ENCODE measurements at places on chromosomes 5 and 9.

- DNase-seq: no peak
Observed at GRCh38 chr9:131319486-131319885, 30.0 kb downstream of the PLPP7 start.

- no peak for DNase-seq
Observed at GRCh38 chr5:164958688-164959087, 1453.3 kb downstream of the MAT2B start.

DNA sequence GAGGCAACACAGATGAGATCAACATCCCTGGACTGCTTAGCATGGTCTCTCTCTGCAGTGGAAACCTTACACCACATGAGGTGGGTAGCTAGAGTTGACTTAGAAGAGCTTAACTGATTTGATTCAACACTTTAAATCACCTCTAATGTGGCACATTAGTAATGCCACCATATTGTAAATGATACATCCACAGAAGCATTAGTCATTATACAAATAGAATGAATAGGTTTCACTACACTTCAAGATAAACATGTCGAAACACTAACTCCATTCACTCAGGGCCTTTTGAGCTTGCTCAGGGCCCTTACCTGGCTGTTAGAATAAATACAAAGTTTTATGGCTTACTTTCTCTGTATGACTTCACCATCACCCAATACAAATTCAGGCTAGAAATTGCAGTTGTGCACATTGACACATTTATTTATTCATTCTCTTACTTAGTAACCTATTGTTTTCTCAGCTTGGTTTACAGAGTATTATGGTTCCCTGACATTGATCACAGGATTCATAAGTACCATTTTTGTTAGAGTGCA, 9.3 kb upstream of the SMAD5 start:
- DNase-seq: no peak

GRCh38 chr9:116951588-116952435, 264.7 kb downstream of the TRIM32 start:
- no peak for DNase-seq

DNA sequence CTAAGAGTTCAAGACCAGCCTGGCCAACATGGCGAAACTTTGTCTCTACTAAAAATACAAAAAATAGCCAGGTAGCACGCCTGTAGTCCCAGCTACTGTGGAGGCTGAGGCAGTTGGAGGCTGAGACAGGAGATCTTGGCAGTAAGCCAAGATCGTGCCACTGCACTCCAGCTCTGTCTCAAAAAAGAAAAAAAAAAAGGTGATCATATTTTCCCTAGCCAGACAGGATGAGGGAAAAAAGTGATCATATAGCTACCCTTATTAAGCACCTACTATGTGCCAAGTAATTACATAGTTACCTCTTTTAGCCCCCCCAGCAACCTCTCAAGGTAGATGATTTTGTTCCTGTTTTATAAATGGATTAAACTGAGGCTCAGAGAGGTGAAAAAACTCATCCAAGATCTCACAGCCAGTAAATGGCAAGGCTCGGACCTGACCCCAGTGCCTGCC, 18.1 kb upstream of the RPL26L1 start:
- DNase-seq: no peak

DNA sequence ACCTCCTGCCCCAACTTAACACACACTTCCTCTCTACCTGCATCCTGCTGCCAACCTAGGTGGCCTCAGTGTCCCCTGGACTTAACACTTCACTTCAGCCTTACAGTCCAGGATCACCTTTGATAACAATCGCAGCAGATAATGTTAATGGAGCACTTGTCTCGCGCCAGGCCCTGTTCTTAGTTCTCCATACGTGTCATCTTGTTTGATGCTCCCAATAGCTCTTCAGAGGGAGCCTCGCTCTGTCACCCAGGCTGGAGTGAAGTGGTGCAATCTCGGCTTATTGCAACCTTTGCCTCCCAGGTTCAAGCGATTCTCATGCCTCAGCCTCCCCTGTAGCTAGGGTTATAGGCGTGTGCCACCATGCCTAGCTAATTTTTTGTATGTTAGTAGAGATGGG, 62.7 kb upstream of the SHB start:
- no peak for DNase-seq

DNA sequence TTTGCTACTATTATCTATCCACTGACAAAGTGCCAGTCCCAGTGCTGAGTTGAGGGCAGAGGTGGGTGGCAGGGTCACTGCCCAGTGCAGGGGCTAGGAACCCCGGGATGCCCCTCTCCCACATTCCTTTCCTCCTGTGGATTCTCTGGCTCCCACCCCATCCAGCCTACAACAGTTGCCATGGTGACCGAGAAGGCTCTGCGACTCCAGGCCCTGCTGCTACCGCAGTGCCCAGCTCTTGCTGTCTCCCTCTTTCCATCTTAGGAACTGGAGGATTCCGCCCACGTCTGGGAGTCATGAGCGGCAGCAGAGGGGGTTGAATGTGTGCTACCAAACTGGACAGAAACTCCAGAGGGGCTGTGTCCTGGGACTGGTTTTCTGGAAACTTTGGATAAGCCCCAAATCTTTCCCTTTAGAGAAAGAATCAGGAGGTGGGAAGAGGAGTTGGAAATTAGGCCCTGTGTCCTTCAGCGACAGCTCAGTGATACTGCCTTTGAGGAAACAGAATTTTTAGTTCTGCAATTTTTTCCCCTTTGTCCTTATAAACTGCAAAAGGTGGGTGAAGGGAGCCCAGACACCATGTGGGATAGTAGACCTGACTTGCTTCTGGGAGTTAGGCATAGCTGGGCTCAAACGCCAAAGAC, 20.7 kb upstream of the C5orf47 start:
- DNase-seq: no peak

DNA sequence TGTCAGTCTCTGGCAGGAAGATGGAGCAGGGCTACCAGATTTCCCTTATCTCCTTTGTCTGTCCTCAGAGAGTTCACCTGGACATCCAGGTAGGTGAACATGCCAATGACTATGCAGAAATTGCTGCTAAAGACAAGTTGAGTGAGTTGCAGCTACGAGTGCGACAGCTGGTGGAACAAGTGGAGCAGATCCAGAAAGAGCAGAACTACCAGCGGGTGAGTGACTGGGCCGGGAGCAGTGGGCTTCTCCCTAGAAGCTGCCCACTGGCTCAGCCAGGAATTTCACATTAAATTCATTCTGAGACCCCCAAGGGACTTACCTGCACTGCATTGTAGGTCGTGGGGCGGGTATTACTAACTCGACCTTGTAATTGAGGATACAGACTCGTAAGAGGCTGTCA, 2.1 kb downstream of the TMED9 start:
- no peak for DNase-seq

- no peak for DNase-seq
Observed at GRCh38 chr9:78714576-78714975, 417.7 kb downstream of the PSAT1 start.

- DNase-seq: no peak
Observed at GRCh38 chr5:35063414-35063813, 15.7 kb upstream of the AGXT2 start.

DNA sequence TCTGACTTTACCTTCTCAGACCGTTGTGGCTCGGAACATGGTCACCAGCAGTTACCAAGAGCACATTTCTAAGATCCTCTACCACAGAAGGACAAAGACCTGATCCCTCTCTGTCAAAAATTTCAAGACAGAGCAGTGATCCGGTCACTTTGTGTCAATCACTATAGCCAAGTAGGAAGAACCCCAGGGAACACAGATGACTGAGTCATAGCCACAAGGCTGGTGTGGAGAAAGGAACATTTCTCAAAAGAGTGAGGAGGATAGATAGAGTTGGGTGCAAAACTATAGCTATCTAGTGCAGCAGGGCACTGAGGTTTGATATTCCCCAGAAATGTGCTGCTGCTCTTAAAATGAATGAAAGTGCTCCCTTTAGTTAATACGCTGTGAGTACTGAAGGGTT, 130.7 kb upstream of the SMIM23 start:
- DNase-seq: no peak

GRCh38 chr9:95116002-95116807, 201.3 kb downstream of the FANCC start:
- DNase-seq: no peak

DNA sequence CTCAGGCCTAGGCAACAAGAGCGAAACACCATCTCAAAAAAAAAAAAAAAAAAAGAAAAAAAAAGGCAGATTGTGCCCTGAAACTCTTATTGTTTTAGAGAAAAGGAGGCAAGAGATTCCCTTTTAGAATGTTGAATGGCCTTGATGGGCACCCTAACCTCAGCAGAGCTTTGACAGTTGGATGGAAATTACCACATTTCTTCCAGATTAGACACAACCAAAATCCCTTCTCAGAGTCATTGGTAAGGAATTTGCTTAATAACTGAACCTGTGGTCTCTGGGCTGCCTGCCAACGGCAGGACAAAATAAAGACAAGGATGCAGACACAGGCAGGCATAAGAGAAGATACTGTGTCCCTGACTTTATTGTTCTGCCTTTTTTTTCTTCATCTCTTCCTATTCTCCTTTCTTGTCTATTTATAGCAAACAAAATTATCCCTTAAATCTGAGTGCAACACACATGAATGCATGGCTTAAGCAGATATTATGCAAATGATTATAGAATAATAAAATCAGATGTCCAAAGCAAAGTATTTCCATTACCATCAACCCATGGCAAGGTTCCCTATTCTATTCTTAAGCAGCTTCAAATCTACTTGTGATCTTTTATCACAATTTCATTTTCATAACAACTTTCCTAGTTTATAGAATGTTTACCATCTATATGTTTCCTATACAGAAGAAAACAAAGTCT, 37.3 kb upstream of the TRIO start:
- no peak for DNase-seq

DNA sequence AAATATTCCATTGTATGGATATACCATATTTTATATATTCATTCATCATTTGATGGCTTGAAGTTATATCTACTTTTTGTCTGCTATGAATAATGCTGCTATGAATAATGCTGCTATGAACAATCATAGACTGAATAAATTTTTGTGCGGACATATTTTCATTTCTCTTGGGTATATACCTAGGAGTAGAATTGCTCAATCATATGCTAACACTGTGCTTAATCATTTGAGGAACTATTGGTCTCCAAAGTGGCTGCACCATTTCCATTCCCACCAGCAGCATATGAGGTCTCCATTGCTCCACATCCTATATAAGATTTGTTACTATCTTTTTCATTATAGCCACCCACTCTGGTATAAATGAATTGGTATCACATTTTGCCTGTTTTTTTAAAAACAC, 18.3 kb upstream of the TEK start:
- no peak for DNase-seq

GRCh38 chr9:69798744-69799143, 21.9 kb upstream of the CFAP95 start:
- DNase-seq: no peak

DNA sequence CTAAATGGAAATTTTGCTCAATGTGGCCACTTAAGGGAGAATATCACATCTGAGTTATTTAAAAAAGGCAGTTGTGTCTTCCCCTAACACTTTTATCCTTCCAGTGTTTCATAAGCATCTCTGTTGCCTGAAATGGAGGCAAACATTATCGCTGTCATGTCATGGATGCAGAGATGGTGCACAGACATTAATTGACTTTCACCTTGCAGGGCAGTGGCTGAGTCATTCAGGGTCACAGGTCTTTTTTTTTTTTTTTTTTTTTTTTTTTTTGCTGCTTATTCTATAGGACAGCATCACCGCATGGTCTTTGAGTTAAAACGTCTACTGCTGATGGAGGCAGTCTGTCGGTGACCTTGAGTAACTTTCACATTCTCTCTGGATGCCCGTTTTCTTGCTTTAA, 36.3 kb upstream of the KLF9 start:
- DNase-seq: no peak

GRCh38 chr5:178324481-178325310, 92.1 kb upstream of the PHYKPL start:
- DNase-seq: no peak

DNA sequence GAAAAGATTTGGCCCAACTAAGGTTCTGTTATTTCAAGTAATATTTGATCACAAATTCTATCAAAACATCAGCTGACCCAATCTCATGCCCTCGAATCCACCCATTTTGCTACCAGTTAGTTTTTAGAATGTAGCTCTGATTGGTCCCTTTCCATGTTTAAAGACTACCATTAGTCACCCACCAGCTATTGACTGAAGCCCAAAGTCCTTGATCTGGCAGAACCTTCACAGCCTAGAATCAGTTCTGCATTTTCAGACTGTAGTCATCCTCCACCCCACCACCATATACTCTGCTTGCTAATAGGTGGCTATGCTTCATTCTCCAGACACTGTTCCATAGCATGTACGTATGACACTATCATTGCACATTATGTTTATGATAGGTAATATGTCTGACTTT, 182.2 kb upstream of the TARS1 start:
- no peak for DNase-seq

- DNase-seq: peak; percentile 59
Observed at GRCh38 chr9:127970401-127971313, 10.1 kb downstream of the EEIG1 start.

DNA sequence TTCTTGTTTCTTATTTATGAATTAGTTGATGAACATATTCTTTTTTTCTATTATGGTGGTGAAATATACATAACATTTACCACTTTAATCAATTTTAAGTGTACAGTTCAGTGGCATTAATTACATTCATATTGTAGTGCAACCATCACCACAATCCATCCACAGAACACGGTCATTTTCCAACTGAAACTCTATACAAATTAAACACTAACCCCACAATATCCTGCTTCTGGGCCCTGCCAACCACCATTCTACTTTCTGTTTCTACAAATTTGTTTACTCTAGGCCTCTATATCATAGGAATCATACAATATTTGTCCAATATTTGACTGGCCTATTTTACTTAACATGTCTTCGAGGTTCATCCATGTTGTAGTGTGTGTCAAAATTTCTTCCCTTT, 7.3 kb downstream of the GCNT4 start:
- DNase-seq: no peak

DNA sequence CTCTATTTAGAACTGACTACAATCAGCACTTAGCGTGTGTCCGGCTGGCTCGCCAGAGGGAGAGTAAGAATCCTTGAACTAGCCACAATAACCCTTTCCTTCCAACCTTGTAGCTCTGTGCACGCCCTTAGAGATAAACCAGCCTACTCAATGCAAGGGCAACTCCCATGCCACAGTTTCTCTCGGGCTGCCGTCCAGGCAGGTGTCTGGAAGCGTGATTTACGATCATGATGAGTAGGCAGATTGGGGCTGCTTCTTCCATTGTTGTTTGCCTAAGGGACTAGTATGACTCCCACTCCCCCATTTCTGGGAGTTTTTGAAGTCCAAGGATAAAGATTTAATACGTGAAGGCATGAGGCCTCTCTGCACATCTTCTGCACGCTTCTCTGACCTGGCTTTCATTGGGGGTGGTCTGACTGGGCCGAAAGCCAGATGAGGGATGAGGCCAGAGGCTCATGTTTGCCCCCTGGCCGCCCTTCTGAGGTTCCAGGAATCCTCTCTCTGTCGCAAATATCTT, 134.0 kb upstream of the MYO10 start:
- no peak for DNase-seq

DNA sequence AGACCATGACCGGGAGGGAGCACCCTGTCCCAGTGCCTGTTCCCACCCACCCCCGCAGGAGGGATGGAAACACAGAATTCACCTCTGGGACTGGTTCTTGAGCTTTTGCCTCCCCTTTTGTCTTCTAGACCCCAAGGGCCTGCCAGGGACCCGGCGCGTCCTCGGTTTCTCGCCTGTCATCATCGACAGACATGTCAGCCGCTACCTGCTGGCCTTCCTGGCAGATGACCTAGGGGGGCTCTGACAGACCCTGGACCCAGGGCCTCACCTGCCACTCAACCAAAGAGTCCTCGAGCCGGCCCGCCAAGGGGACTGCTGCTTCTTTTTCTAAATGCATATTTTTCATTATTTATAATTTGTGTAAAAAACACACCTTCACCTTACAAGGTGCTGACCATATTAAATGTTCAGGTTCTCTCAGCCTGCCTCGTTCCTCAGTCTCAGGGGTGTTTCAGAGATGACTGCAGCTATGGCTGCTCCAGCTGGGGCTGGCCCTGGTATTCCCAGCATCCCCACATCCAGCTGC, 16.9 kb downstream of the CARD19 start:
- DNase-seq: no peak
